ENCODE measurements at places on chromosomes 1 and 21.

DNA sequence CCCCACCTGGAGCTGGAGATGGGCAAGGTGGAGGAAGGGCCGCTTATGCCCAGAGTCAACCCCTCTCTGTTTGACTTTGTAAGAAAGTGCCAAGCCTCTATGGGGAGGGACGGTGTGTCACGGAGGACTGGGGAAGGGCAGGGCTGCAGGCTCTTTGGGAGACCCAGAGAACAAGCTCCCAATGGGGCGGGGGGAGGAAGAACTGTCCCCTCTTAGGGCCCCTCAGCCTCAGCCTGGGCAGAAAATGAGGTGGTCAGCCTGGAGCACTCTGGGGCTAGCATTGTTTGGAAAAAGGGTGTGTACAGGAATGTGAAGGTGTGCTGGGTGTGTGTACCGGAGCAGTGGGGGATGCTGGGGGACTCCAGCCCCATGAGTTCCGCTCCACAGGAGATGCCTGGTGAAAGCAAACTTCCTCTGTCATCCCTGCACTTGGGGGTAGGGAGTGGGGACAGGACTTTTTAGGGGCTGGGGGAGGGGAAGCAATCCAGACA is 1.2 kb upstream of the INAVA start:
- no peak for DNase-seq

DNA sequence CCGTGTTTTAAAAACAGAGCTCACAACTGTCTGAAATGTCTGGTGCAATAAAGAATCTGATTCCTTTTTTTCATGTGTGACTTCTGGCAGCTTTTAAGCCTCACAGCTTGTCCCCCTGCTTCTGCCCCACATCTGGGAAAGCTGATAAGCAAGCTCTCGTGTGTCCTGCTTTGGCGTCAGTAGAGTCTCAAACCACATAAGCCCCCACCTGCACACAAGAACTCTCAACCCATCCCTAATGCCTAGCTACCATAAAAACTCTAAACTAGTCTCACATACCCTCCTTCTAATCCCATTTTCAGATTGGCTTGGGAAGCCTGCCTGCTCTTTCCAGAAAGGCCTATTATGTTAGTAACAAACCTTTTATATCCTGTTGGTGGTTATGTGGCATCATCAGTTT is 94.6 kb upstream of the DAB1 start:
- DNase-seq: no peak

DNA sequence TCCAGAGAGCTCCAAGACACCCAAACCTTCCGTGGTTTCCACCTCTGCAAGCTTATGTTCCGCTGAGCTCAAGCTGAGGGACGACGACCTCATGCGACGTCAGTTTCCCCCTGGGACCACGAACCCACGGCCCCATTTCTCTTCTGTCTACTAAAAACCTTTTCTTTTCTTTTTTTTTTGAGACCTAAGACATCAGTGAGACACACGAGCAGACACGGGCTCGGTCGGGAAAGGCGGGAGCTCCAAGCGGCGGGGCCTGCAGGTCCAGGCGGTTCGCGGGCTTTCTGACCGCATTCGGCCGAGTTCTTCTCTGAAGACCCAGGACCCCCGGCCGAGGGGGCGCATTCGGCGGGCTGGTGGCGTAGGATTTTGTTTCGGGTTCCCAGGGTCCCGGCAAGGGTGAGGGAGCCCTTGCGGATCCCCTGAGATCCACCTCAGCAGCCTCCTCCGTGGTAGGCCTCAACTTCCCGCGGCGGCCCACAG is 402 bp downstream of the C21orf58 start:
- DNase-seq: no peak

GRCh38 chr1:101728029-101728428 is 268.7 kb downstream of the OLFM3 start:
- DNase-seq: no peak

DNA sequence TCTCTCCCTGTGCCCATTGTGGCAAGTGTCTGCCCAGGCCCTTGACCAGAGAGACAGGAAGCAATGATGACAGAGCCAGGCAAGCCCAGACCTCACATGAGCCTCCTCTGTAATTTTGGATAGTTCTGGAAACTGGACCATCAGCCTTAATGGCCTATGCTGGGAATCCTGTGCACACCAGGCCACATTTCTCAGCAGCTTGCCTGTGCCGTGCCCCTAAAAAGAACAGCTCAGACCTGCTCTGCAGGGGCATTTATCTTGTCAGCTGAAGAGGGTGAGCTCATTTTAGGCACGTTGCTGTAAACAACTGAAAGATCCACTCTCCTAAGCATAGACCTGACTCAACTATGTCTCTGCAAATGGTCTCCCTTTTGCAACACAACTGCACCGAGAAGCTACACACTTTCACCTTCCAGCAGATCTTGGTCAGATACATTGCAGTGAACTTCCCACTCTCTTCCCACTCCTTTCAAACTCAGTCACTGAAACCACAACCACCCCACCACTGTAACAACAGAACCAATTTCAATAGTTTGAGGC is 53.5 kb upstream of the BACH1 start:
- DNase-seq: no peak

- no peak for DNase-seq
Measured at GRCh38 chr1:62906428-62906886, 122.5 kb downstream of the ATG4C start.

GRCh38 chr1:15540186-15540585 is 13.5 kb downstream of the DNAJC16 start:
- DNase-seq: no peak

- DNase-seq: no peak
Measured at GRCh38 chr21:15592271-15592860, 137.4 kb upstream of the USP25 start.

- DNase-seq: no peak
Measured at GRCh38 chr1:201537467-201537866, 1.5 kb upstream of the NAV1 start.

GRCh38 chr1:29864431-29865022 is 628.2 kb downstream of the PTPRU start:
- no peak for DNase-seq

DNA sequence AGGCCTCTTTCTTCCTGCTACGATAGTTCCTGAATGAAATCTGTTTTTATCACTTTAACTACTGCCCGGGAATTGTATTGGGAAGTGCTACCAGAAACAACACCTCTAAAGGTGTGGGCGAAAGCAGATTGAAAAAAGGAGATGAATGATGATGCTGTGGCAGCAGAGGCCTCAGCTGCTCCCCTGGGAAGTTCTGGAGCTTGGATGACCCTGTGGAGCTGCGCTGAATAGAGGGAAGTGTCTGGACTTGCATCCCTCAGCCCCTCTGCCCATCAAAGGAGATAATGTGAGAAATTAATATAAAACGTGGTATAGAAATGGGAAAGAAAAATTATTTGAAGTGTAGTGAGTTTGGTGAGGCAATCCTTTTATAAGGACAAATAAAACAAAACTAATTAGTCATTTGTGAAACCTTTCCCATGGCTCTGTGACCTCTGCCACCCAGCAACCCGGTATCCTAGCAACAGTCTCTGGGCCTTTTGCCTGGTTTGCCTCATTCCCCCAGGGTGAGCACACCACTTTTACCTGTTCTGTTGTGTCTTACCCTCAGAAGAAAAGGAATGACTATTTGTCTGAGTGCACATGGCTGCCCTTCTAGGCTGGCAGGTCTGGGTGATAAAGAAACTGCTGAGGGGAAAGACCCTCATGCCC is 21.3 kb downstream of the OVAAL start:
- no peak for DNase-seq

DNA sequence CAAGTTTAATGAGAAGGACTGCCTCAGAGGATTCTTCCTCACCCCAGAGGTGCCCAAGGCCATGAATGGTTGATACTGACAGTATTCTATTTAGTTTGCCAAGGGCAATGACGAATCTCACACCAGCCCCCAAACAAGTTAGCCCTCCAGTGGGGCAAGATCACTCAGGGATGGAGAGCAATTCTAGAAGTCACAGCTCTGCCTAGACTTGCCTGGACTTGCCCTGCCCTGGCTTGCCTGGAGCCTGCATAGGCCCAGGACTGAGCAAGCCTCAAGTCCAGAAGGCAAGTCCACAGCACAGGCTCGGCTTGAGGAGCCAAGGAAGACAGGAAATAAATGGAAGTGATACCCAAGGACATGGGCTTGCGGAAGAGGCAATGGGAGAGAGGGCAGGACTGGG is 39.5 kb upstream of the RGS16 start:
- no peak for DNase-seq

DNA sequence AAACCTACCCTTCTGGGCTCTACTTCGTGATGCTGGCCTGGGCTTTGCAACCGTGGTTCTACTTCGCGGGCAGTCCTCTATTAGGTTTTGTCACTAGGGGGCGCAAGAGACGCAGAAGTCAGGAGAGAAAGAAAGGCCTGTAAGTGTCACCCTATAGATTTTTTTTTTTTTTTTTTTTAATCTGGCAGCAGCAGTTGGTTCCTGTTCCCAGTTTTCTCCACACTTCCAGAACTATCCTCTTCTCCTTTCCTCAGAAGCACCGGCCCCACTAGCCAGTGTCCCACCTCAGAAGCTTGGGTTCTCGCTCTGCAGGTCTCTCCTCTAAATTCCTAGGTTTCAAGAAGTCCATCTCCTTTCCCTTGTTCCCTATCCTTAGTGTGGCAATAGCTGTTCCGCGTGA is 9.1 kb upstream of the LCE2D start:
- DNase-seq: no peak

DNA sequence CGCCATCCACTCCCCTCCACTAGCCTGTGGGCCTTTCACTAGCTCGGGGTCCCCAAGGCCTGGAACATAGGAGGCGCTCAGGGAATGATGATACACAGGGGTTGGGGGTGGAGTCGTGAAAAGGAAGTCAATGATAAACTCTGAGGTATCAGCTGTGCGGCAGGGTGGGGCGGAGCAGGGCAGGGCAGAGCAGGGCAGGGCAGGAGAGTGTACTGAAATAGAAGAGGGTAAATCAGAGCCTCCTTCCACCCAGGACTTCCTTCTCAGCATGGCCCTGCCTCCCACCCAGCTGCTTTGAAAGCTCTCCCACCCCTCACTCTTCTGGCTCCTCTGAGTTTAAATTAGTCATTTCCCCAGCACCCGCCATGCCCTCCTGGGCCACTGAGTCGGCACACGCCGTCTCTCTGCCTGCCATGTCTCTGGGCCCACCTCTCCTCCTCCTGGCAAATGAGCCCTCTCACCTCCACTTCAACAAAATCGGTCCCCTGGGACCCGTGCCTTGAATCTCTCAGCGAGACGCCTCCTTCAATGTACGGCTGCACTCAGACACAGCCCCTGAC is 16.9 kb downstream of the CAPZB start:
- DNase-seq: no peak

- no peak for DNase-seq
Measured at GRCh38 chr1:84360316-84360715, 38.0 kb upstream of the DNASE2B start.

- DNase-seq: no peak
Measured at GRCh38 chr1:228090613-228091081, 8.1 kb downstream of the ARF1 start.

- DNase-seq: no peak
Measured at GRCh38 chr21:36959020-36959835, 7.2 kb downstream of the HLCS start.

DNA sequence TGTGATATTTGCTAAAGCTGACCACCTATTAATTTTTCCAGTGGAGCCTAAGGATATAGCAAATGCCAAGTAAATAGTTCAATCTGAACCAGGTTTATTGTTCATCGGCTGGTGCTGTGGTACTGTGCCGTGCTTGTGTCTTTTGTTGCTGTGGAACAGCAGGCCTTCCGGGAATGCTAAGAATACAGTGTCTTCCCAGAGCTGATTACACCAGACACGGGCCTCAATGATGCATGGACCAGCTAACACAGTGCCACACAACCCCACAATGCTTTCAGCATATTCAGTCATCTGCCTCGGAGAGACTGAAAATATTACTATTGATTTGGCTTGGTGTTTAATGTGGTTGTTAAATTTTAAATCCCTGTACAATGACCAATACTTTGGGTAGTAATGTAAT is 415.4 kb downstream of the PTBP2 start:
- DNase-seq: no peak

DNA sequence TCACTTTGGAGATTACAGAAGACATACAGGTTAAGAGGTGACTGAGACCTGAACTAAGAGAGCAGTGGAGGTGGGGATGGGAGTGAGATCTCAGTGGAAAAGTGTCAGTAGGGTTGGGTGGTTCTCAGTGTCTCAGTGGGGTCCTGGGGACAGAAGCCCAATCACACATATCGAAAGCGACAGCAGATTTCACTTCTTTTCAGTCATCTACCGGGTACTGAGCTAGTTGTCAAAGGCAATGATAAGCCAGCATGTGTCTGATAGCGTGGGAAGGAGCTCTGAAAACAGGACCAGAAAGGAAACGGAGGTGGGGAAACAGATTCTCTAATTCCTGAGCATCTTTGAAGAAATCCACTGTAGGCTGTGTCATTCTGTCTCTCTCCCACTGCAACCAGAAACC is 59.5 kb downstream of the RHOU start:
- no peak for DNase-seq

GRCh38 chr1:225539575-225539974 is 111.7 kb upstream of the LBR start:
- DNase-seq: no peak

GRCh38 chr1:118143831-118144230 is 41.2 kb downstream of the SPAG17 start:
- DNase-seq: no peak

DNA sequence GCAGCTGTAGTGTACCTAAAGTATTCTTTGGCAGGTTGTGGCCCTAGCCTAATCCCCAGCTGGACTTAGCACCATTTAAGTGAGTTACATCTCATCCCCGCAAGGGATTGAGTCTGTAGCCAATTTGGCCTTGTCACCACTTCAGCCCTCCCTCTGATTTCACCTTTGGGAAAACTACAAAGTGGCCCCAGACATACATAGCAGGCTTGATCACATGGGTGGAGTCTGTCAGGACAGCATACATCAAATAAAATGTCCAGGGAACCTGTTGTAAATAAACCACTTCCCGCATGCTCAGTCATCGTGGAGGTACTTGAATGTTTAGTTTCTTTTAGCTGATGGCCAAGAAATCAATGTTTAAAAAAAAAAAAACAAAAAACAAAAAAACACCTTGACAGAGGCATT is 142.5 kb downstream of the DHRS3 start:
- DNase-seq: no peak

DNA sequence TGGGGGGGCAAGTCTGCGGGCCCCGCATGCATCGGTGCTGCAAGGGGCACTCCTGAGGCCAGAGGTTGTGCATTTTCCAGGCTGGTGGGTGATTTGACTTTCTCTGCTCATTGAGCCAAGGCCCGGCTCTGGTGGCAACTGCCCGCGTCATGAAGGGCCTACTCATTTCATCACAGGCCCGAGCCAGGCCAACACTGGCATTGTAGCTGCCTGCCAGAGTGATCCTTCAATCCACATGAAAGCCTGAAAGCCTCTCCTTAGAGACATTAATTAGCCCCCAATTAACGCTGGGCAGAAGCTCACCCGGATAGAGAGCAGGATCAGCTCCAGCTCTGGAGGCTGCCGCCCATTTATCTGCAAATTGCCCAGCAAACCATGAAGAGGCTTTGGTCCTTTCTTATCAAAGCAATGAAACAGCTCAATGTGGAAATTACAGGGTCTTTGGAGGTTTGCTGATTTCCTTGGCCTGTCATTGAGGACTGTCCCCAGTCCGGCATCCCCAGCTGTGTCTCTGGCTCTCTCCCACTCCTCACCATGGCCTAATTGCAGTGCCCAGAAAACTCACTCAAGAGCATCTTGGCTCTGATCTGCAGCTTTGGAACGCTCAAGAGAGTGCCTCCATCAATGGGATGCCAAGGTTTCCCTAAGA is 50.4 kb upstream of the STUM start:
- DNase-seq: no peak

Data from sciatic nerve (tissue), 2 donors.